CD4-positive, CD25-positive, alpha-beta regulatory T cell (primary cell): ENCODE measurements at places on chromosomes 5 and 9.

- DNase-seq: no peak
Observed at GRCh38 chr9:116905171-116905588, 218.1 kb downstream of the TRIM32 start.

- no peak for DNase-seq
Observed at GRCh38 chr5:134370311-134370870, 978 bp upstream of the UBE2B start.

DNA sequence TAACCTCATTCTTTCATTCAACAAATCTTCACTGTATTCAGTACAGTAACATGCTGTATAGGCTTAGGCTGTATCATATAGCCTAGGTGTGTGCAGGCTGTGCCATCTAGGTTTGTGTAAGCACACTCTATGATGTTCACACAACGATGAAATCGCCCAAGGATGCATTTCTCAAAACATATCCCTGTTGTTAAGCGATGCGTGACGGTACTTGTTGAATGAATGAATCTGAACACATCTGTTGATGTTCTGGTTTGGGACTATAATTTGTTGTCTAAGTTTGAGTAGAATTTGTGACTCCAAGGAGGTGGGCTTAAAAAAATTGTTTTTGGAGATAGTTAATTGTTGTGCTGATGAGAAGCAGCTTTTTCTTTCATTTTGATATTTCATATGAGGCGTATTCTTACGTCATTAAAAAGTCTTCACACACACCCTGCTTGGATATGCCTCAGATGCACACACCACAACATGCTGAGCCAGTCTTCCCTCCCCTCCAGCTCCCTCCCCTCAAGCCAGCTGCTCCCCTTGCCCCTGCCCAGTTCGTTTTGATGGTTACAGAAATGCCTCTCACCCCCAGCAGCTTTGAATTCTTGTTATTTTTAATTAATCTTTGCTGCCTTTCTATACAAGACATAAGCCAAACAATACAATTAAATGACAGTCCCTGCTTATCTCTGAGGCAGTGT, 5.5 kb upstream of the PSAT1 start:
- no peak for DNase-seq

GRCh38 chr9:126341902-126342301, 15.3 kb downstream of the MVB12B start:
- no peak for DNase-seq

DNA sequence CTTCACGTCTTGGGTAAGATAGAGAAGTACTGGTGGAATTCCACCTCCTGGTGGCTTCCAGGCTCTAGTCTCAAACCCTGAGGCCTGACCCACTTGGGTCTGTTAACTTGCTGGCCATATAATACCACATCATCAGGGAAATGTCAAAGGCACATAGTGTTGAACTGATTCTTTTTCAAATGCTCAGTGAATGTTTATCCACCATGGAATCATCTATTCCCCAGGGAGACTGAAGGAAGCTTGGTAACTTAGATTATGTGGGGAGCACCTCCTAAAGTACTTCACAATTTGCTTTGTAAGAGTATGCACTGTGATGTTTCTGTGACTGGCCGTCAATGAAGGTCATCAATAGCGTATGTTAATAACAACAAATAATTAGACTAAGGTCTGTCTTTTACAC, 16.1 kb downstream of the MACROH2A1 start:
- DNase-seq: no peak
